NCI-H82 (cell line): ENCODE measurements at places on chromosomes 3 and 15.

GRCh38 chr3:5013021-5013906 is 34.0 kb downstream of the BHLHE40 start:
- DNase-seq: no peak

DNA sequence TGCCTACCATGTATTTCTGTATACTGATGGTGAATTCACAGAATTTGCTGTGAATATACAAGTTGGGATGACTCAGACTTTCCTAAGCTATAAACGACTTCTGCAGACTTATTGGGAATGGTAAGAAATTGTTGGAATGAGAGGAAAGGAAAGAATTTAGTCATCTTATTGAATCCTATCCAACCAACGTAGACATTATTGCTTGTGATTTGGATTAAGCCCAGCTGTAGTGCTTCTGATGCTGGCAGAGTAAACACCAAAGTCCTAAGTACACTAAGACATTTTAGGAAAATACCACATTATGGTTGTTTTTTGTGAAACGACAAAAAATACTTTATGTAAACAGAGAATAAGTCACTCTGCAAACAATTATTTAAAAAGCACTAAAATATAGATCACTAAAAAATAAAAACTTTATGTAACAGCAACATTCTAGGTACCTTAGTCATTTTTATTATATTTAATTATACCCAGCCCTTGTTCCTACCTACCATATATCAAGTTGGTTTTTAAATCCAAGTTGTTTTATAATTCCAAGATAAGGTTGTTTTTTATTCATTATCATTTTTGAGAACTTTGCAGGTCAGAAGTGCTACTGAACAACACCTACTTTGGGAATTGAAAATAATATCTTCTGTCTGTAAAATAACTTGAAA is 99.2 kb upstream of the MLF1 start:
- no peak for DNase-seq

DNA sequence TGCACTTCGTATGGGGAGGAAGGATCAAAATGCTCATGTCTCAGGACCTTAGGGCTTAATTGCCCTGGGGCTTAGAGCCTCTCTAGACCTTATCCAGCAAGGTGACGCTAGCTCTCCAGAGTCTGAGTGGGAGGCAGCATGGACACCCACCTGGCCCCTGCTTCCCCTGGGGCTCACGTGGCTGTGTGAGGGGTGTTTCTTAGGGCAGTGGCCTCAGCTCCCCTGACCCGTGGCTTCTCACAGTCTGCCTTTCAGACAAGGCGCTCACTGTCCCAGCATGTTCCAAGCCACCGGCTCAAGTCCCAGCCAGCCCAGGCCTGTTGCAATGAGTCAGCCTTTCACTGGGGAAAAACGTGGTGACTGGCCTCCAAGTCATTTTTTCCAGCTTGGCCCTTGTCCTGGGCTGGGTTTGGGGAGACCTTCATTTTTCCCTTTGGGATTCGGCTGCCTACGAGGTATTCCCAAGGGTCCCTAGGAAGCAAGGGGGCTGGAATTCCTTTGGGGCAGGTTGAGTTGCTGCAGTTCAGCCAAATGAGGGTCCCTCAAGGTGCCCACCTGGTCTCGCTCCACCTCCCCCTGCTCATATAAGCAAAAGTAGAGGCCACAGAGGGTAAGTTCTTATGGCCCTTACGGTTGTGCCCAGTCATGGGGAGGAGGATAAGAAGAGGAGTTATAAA is 15.7 kb downstream of the BHLHE40 start:
- DNase-seq: peak; percentile 14

DNA sequence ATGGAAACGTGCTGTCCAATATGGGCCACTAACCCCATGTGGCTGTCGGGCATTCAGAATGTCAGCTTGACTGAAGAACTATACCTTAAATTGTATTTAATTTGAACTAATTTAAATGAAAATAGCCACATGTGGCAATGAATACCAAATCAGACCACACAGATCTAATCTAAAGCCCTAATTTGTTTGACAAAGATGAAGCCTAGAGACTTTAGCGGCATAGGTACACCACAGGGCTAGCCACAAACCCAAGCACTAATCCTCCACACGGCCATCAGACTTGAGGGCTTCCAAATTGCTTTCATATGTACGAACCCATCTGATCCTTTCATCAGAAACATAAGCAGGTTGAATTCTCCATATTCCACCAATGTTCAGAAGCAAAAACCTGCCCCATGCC is 81.4 kb downstream of the SHQ1 start:
- DNase-seq: no peak

DNA sequence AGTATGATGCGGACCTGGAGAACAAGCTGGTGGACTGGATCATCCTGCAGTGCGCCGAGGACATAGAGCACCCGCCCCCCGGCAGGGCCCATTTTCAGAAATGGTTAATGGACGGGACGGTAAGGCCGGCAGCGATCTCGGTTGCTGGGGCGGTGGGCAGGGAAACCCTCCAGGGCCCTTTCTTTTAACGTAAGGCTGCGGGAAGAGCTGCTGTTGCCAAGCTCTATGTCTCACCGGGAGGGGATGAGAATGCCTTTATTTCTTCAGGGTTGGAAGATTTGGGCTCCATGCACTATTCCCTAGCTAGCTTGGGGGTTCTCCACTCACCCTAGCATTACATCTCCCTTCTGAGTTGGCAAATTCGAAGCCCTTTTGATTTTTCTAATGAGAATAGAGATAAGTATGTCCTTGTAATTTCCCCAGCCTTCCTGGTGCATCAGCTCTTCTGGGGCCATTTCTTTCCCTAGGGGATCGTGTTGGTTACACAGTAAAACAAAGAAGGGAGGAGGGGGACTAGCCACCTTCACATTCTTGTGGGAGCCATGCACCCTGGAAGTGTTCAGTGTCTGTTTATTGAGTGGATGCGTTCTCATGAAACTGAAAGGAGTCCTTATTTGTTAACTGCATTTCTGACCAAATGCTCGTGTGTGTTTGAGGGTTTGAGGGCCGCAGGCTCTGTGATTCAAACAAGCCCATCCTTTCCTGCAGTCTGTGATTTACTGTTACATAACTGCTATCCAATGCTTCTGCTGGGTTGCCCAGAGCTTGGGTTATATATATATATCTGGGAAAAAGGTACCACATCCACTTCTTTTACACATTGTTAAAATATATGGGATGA is 982 bp downstream of the TAGLN3 start:
- peak; percentile 60 for DNase-seq

GRCh38 chr15:71443538-71443937 is 328.3 kb downstream of the THSD4 start:
- peak; percentile 64 for DNase-seq

GRCh38 chr3:147702509-147702908 is 293.3 kb downstream of the ZIC1 start:
- no peak for DNase-seq

DNA sequence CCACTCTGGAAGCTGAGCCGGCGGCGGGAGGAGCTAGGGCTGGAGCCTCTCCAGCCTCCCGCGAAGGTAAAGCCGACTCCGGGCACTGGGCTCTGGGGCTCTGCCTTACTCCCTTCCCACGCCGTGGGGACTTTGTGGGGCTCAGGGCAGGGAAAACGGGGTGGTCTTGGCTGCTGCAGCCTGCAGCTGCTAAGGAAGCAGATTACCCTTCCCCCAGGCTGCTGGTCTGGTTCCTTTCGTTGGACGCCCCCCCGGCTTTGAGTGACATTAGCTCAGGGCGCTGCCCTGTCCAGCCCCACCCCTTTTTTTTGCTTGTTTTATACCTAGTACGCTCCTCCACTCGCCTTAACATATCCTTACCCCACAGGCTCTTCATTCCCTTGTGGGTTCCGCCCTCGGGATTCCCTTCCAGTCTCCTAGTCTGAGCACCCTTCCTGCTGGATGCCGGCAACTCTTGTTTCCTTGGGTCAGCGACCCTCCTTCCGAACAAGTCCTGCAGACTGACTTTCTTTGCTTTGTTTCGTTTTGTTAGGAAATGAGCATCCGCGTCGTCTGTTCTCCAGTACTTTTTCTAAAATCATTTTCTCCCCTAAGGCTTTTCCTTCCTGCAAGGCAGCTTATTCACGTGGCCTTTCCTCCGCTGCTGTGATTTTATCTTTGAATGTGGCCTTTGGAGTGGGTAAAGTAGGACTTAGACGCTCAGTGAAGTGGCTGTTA is 551 bp downstream of the DNAJC13 start:
- DNase-seq: peak; percentile 90

DNA sequence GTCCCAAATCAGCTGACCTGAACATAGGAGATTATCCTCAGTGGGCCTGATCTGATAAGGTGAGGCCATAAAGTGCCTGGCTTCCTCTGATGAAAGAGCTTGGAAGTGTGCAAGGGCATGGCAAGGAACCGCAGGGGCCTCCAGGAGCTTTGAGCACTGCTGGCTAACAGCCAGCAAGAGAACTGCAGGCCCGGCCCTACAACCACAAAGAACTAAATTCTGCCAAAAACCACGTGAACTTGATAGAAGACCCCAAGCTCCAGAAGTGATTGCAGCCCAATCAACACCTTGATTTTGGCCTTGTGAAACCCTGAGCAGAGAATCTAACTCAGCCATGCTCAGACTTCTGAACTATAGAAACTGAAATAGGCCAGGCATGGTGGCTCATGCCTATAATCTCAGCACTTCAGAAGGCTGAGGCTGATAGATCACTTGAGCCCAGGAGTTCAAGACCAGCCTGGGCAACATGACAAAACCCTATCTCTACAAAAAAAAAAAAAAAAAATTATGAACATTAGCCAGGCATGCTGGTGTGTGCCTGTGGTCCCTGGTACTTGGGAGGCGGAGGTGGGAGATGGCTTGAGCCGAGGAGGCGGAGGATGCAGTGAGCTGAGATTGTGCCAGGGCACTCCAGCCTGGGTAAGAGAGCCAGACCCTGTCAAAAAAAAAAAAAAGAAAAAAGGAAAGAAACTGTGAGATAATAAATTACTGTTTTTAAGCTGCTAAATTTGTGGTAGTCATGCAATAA is 7.7 kb upstream of the DIS3L start:
- DNase-seq: peak; percentile 6

- DNase-seq: no peak
Measured at GRCh38 chr3:79286882-79287281, 480.9 kb downstream of the ROBO1 start.

- DNase-seq: no peak
Measured at GRCh38 chr15:98730860-98731711, 82.7 kb downstream of the IGF1R start.

- DNase-seq: peak; percentile 30
Measured at GRCh38 chr15:80769829-80770705, 9.1 kb upstream of the CEMIP start.

DNA sequence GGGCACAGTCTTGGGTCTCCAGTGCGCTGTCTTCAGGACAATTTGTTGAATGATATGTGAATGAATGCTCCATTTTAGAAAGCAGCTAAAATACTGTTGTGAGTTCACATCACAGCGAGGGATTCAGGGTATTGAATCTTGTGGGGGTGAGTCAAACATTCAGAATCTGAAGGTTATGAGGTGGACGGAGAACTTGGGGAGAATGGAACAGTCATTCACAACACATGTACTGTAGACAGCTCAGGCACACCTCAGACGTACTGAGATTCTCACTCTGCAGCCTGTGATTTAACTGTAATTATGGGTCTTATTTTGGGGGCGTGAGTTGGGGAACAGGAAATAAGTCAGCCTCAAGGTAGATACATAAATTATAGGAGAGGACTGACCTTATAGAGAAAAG is 13.9 kb downstream of the CRYBG3 start:
- no peak for DNase-seq

DNA sequence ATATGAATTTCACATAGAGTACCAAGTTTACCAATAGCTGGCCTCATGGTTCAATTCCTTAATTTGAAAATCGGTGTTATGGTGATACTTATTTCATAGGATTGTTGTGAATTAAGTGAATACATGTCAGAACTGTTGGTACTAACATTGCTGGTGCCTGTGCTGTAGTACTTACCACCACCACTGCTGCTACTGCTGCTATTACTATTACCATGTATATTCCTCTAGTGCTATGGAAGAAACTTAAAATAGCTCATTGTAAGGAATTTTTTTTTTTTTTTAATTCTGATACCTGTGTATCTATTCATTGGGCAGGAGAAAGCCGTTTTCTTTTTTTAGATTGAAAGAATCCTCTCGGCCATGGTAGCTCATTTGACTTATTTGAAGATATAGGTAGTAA is 3.6 kb downstream of the FYTTD1 start:
- DNase-seq: no peak

GRCh38 chr3:152319256-152319655 is 50.5 kb downstream of the MBNL1 start:
- no peak for DNase-seq

DNA sequence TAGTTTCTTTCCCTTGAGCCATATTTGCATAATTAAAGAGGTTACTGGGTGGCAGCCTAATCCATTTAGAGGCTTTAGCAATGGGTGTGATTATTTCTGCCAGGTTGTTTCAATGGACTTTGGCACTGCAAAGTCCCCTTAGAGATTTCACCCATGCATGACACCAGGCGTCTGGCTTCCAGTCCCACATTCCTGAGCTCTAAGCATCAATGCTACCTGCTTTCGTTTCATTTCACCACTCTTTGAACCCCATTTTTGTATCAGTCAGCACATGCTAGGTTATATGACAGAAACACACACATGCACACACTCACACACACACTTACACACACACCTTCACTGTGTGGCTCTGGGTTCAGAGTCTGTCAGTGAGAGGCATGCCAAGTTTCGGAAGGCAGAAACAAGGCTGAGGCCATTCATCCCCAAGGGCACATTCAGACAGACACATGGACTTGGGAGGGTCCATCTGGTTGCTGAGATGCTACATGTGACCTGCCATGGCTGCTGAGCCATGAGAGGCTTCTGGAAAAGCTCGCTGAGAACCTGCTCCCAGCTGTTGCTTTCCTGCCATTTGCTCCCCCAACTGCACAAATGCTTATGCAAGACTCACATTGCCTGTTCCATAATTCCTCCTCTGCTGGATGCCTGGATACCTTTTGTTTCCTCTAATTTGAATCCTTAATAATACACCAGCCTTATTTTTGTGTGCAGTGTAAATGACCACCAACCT is 354.1 kb downstream of the GABRG3 start:
- peak; percentile 74 for DNase-seq

DNA sequence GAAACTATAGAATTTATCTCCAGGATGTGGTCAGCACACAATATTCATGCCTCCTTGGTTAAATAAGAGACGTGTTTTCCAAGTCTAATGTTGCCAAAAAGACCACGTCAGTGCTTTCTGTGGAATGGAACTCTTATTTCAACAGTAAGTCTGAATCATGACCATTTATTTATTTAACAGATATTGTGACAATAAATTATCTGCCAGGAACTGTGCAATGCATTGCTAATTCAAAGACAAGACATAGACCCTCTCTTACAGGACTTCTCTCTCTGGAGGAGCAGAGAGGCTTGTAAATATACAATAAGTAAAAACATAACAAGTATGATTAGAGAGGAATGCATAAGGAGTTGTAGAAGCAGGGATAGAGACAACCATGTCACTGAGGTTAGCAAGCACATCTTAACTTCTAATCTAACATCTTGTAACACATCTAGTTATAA is 227.5 kb downstream of the DTWD1 start:
- no peak for DNase-seq
